ENCODE measurements at places on chromosomes 7 and 10.

DNA sequence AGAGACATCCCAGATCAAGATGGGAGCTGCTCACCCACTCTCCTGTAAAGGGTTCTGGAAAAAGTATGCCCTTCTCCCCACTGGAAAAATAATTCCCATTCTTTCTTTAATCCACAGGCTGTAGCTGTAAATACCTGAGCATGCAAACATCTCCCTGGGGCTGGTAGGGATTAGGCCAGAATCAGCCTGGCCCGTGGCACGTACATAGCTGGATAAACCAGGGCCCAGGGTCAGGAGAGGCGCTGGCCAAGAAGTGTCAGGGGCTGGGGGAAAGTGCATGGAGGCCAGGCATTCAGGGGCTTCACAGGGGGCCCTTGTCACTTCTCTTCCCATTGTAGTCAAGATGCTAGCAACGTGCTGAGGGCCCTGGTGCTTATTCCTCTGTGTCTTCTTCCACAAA lies 30.7 kb upstream of the AQP1 start:
- DNase-seq, result no peak

DNA sequence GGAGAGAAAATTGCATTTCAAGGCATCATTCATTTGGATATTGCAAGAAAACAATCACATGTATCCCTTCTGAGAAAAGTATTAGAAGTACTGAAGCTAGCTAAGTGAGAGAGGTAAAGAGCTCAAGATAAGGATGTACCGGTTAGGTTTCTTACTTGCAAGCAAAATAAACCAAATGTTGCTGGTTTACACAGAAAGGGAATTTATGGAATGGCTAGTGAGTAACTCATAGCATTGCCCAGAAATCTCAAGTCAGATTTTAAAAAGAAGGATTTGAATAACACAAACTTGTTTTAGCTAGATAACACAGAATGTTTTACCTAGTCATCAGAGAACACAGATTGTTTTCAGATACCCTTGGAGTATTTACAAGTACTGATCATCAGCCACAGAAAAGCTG lies 30.6 kb downstream of the KLHL7 start:
- DNase-seq, result no peak

- no peak for DNase-seq
Observed at GRCh38 chr10:53166325-53166724, 393.7 kb upstream of the MBL2 start.

GRCh38 chr7:55484834-55485233 lies 87.5 kb downstream of the VOPP1 start:
- DNase-seq, result no peak

DNA sequence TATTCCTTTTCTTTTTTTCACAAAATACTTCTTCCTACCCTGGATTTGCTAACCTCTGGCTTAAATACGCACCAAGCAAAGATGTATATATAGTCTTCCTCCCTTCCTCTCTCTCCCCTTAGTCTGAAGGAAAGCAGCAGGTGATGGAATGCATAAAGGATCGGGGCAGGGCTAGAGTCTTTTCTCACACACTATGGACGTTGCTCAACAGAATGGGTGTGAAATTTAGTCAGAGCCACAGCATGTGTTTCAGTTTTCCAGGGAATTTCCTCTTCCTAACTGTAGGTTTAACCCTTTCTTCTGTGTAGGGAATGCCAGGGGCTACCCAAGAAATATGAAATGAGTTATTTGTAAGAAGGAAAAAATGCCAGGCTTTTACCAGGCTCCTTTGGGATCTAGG lies 71.4 kb upstream of the NFKB2 start:
- peak; percentile 79 for DNase-seq

Data from epithelial cell of esophagus (primary cell).